COR-L47 (cell line): ENCODE measurements at places on chromosomes 1 and 21.

GRCh38 chr1:75953461-75953860 is 21.3 kb upstream of the ASB17 start:
- DNase-seq, result no peak

DNA sequence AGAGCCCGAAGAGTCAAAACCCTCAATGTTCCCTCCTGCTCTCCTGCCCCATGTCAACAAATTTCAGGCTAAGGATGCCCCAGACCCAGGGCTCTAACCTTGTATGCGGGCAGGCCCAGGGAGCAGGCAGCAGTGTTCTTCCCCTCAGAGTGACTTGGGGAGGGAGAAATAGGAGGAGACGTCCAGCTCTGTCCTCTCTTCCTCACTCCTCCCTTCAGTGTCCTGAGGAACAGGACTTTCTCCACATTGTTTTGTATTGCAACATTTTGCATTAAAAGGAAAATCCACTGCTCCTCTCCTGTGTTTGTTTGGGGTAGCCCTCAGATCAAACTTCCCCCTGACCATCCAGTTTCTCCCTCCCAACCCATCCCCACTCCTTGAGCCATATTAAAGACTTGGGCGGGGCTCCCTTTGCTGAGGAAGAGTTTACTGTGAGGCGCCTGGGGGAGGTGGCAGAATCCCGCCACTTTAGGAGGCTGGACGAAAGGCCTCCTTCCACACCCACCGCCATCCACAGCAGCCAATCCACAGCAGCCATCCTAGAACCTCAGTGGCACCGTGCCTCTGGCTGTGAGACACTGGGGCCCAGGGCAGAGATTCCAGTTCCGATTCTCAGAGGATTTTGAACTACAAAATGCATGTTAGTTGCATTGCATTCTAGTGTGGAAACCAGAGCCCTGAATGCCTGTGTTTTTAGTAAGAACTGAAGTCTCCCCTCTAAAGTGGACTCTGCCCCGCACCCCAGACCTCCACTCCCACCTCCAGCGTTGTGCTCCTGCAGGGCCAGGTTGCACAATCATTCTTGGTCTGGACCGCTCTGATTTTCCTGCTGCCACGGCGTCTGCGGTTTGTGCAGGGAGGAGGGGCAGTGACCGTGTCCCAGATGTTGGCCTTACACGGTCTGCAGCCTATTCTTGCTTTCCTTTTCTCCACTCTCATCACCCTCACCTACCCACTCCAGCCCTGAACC is 3.0 kb downstream of the OLFML3 start:
- DNase-seq, result no peak

GRCh38 chr1:222892137-222892769 is 77.4 kb downstream of the DISP1 start:
- no peak for DNase-seq

GRCh38 chr1:230819976-230820375 is 48.3 kb downstream of the C1orf198 start:
- no peak for DNase-seq
